ENCODE measurements at places on chromosomes 2 and 18.

- no peak for DNase-seq
These were observed 20.1 kb downstream of the SFT2D3 start for GRCh38 chr2:127721311-127721977.

DNA sequence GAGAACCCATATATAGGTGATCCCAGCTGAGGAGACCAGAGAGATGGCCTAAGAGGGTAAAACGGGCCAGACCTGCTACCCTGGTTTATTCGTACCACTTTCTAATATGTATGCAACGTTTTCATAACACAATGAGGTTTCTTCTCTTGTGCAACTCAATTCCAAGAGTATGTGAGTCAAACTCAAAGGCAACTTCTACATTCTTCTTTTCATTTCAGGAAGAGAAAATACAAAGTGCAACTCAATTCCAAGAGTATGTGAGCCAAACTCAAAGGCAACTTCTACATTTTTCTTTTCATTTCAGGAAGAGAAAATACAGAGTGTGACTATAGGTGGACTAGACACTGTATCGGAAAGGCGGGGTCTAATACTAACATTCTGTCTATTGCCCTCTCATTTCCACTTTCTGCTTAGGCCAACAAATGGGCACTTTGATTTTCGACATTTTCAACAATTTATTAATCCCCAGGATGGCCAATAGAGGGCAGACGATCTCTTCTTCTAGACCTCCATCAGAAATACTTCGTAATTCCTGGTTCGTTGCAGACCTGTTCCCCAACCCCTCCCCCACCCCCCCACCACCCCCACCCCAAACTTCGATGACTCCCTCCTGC is 3.7 kb upstream of the CRIM1 start:
- DNase-seq, result no peak

DNA sequence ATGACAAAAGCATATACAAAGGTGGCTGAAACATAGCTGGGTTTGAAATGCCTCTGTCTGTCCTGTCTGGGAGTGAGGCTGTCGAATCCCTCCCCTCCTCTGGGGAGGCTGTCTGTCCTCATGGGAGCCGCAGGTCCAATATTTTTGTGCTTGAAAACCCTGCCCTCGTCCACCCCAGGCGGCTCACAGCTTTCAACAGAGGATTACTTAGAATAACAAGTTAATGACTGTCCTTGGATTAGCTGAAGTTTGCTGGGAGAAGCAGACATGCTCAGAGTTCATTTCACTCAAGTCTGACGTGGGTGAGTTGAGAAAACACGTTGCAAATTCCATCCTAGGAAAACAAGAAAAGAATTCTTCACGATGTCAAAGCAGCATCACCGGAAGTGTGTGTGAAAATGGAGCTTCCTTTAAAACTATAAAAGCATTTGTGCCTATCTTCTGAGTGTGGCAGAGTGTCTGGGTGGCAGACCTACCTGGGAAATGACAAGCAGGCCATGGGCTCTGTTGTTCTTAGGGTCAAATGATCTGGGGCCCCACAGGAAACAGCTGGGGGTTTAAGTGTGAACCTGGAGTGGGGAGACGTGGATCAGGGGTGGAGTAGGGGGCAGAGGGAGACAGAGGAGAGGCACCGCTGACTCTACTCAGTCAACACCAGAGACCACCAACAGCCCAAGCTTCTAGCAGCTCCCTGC is 77.1 kb downstream of the DDX1 start:
- peak; percentile 14 for DNase-seq

DNA sequence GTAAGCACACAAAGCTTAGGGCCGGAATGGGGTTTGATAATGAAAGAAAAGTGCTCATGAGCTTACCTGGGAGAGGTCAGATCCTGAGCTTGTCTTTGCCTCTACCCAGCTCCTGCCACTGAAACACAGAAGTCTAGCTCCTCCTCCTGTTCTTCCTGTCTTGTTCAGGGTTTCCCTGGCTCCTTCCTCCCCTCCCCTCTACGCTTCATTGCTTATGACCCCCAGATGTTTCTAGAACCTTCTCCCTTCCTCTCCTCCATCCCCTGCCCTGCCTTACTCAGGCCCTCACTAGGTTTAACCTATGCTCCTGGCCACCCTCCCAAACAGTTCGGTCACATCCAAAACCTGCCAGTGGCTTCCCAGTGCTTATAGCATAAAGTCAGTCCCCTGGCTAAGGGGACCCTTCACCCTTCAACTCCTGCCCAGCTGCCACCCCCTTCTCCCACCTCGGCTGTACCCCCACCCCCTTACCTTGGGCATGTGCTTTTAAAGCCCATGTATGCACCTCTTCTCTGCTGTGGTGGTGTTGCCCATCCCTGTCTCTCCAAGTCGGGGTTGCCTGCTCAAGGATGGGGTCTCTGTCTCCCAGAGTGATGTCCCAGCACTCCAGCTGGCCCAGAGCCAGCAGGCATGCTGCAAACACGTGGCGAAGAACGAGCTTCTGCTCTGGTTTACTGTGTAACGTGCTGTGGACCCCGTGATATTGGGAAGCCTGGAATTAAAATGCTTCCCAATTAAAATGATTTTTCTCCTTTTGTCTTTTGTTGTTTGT is 233.6 kb downstream of the TPGS2 start:
- no peak for DNase-seq

GRCh38 chr2:240915526-240916341 is 9.6 kb downstream of the CROCC2 start:
- DNase-seq, result no peak

DNA sequence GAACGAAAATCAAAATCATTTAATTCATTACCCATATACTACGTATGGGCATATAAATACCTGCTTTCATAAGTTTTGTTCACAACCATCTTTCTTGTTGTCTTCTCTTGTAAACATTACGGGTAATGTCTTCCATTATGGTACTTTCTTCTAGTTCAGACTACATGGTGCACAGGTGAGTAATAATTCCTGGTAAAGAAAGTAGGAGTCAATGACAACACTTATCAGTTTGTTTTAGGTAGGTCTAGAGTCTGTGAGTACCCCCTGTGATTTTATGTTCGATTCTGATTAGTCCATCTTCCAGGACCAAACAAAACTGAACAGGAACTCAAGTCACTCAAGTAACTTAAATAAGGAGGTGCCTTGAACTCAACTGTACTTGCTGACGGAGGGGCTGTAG is 25.2 kb upstream of the CTLA4 start:
- no peak for DNase-seq

DNA sequence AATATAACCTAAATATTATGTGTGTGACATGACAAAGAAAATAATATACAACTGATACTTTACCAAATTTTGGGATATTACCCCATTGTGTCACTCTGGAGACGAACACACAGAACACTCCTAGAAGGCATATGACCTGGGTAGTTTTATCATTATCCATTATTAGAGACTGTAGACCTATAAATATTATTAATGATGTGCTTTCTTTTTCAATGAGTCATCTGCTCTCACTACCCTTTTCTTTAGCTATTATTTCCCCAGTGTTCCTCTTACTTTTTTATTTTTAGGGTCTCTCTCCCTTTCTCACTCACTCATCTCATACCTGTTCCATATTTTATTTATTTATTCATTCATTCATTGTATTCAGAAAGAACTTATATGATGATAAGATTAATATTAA is 143.3 kb upstream of the ITGA4 start:
- no peak for DNase-seq

- DNase-seq, result no peak
These were observed 34.8 kb upstream of the FAM110C start for GRCh38 chr2:80971-81736.

GRCh38 chr2:31079665-31080064 is 58.6 kb downstream of the GALNT14 start:
- no peak for DNase-seq

- DNase-seq, result no peak
These were observed 121.5 kb upstream of the SP3 start for GRCh38 chr2:174086708-174087107.

DNA sequence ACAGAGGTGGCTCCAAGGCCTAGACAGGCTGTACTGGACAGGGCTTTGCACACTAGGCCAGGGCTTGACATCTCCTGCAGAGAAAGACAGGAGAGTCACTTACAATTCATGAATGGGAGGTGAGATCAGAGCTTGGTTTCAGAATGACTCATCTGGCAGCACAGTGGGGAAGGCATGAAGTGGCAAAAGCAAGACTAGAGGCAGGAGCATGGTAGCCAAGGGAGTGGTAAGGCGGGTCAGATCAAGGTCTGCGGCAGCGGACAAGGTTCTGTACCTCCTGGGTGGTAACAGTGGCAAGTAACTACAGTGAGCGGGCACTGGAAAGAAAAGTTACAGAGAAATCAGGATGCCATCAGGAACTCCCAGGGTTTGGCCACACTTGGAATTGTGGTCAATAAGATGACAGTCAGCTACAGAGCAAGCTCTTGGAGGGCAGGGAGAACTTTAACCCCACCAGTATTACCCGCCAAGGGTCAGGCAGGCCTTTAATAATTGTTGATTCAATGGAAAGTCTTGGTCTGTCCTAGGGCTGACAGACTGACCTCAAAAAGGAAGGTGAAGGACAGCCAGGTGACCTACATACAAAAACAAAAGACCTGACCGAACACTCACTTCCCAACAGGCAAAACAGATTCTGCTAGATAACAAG is 5.7 kb downstream of the MCFD2 start:
- DNase-seq, result no peak

GRCh38 chr18:25005541-25006403 is 346.2 kb downstream of the ZNF521 start:
- no peak for DNase-seq

- peak; percentile 46 for DNase-seq
These were observed 194.2 kb downstream of the INHBB start for GRCh38 chr2:120539937-120540718.

DNA sequence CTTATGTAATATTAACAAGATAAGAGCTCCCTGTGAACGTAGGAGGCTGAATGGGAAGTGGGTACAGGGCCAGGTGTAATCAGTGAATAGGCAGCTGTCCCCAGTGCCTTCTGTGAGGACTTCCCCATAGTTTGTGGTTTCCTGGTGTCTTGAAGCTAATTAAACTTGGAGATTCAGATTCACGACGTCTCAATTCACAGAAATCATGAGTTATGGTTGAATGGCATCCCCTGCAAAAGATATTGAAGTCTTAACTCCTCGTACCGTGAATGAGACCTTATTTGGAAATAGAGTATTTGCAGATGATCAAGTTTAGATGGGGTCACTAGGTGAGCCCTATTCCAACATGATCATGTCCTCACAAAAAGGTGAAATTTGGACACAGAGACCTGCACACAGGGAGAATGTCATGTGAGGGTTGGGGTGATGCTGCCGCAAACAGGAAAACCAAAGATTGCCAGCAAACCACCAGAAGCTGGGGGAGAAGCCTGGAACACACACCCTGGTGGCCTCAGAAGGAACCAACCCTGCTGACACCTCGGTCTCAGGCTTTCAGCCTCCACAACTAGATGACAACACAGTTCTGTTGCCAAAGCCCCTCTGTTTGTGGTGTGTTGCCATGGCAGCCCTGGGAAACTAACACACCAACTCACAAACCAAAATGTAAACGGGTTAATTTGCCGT is 13.2 kb downstream of the ARL4C start:
- DNase-seq, result no peak

DNA sequence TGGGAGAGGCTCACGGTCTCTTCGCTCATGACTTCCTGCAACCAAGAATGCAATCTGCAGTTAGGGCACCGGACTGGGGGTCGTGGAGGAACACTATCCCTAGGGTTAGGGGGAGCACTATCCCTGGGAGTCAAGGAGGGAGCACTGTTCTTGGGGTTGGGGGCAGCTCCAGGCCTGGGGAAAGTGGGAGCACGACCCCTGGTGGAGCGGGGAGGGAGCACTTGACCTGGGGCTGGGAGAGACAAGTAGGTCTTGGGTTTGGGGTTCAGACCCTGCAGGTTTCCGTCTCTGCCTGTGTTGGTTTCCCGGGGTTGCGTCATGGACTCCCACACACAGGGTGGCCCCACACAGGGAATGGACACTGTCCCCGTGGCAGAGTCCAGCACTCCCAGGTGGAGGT is 133.6 kb downstream of the TPO start:
- no peak for DNase-seq

GRCh38 chr18:46174342-46175041 is 70.3 kb downstream of the HAUS1 start:
- peak; percentile 25 for DNase-seq

GRCh38 chr2:105308382-105309146 is 21.0 kb downstream of the TGFBRAP1 start:
- DNase-seq, result no peak

DNA sequence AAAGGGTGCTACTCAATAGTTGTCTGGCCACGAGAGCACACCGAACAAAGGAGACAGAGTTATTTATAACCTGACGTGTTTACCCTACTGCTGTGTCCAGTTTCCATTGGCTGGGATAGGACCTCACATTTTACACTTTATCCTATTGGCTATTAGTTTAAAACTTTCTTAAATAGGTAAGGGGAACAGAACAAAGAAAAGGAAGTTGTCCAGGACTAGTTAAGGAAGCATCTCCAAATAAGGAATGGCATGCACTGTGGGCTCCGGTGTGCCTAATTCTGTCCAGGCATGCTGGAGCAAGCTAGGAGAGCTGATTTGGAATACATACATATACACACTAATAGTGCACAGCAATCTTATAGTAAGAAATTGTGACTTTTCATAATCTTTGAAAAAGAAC is 72.2 kb downstream of the CAB39 start:
- no peak for DNase-seq

GRCh38 chr2:24045511-24046508 is 1.4 kb downstream of the WDCP start:
- no peak for DNase-seq

DNA sequence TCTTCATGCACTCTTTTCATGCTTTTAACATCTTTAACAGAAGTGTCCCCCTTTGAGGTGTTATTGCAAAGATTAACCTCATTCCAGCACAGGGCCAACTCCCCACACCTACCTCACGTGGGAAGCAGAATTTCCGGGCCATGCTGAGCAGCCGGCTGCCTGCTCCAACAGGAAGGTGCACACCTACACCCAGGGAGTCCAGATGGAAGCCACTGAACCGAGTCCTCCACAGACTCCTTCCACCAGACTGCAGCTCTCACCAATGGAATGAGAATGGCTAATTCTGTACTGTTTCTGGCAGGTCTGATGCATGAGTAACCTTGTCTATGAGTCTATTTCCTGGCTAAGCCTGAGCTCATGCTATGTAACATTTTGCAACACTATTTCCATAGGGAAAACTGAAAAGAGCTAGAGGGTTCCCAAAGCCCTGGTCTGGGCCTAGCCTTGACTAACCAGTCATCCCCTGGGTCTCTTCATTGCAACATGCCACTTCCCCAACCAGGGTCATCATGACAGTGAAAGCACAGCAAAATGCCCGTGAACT is 11.0 kb downstream of the ERFE start:
- no peak for DNase-seq

GRCh38 chr18:59249199-59249774 is 24.0 kb downstream of the RAX start:
- peak; percentile 46 for DNase-seq

DNA sequence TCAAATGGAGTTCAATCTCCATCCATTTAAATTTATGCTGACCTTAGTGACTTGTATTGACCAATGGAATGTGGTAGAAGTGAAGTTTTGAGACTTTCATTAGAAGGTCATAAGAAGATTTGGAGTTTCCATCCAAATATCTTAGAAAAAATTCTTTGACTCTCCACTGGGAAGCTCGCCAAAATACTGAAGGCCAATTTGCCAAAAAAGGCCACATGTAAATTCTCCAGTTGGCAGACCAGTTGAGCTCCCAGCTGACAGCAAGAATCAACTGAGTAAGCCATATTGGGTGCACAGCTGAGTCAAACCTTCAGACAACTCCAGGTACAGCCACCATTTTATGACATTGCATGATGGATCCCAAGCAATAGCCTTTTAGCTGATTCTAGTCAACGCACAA is 228.3 kb upstream of the SETBP1 start:
- no peak for DNase-seq

- DNase-seq, result no peak
These were observed 4.6 kb downstream of the C2orf81 start for GRCh38 chr2:74416778-74417177.

Data from HEK293T (cell line).